ENCODE measurements at places on chromosomes 11 and 22. TPM values are rescaled to one million over a fixed set of nuclear protein-coding genes. Genes with fewer than 3 reads are reported as not detected.

- no peaks in the 10 kb centered on the region for H3K36me3 ChIP-seq
- peaks cover 13% of the 10 kb centered on the region for H3K4me1 ChIP-seq
- no peaks in the 10 kb centered on the region for H3K27me3 ChIP-seq
- H3K27ac ChIP-seq = 0 out of 2 replicates have a peak overlapping the region, but pooled peaks have one; percentile 13
- DNase-seq = peak; percentile 68
- peak overlapping the region; percentile 21 for H3K4me3 ChIP-seq
These were observed 10.5 kb upstream of the TTLL12 start for GRCh38 chr22:43197271-43197941.

- H3K27me3 ChIP-seq = no peaks in the 10 kb centered on the region
- peaks cover 14% of the 10 kb centered on the region for H3K4me1 ChIP-seq
- DNase-seq = peak; percentile 29
- H3K27ac ChIP-seq = peak overlapping the region; percentile 46
These were observed 27.9 kb upstream of the RASL10A start for GRCh38 chr22:29343313-29343805.

GRCh38 chr11:126480015-126480409 lies 124.5 kb downstream of the ST3GAL4 start:
- no peaks in the 10 kb centered on the region for H3K36me3 ChIP-seq
- H3K27ac ChIP-seq = no peak overlapping the region
- H3K4me3 ChIP-seq = no peak overlapping the region
- no peak for DNase-seq
- no peaks in the 10 kb centered on the region for H3K27me3 ChIP-seq

- no peak overlapping the region for H3K27ac ChIP-seq
- DNase-seq = no peak
- no peaks in the 10 kb centered on the region for H3K4me1 ChIP-seq
- H3K27me3 ChIP-seq = peaks cover 20% of the 10 kb centered on the region
- no peak overlapping the region for H3K4me3 ChIP-seq
These were observed 608 bp downstream of the MLC1 start for GRCh38 chr22:50084614-50085021.

Gene ENDOD1
- 33.7 TPM for total RNA-seq

Gene MAJIN
- not detected for total RNA-seq
